ENCODE measurements at places on chromosomes 1 and 21. TPM values are rescaled to one million over a fixed set of nuclear protein-coding genes. Genes with fewer than 3 reads are reported as not detected.

The IFI44 gene
- 6.8 TPM for total RNA-seq

DNA sequence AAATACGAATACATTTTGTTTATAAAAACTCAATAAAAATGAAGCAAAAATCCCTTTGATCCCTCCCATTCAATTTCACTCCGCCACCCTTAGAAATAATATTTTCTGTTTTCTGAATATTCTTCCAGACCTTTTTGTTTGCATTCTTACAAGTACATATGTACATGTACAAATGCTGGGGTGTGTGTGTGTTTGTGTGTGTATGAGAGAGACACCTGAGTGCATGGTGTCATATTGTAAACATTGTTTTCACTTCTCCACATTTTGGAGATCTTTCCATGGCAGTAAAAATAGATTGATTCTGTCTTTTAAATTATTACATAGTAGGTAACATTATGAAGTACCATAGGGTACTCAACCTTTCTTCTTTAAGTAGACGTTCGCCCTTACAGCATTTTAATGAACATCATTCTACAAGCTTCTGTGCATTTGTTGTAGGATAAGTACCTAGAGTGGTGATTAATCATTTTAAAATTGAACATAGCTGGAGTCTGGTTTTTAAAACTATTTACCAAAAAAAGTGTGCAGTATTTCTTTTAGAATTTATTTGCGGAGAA lies 1.3 kb upstream of the MPC2 start:
- no peak for DNase-seq

GRCh38 chr1:23727362-23727811 lies 15.9 kb upstream of the ELOA start:
- peak; percentile 76 for DNase-seq

DNA sequence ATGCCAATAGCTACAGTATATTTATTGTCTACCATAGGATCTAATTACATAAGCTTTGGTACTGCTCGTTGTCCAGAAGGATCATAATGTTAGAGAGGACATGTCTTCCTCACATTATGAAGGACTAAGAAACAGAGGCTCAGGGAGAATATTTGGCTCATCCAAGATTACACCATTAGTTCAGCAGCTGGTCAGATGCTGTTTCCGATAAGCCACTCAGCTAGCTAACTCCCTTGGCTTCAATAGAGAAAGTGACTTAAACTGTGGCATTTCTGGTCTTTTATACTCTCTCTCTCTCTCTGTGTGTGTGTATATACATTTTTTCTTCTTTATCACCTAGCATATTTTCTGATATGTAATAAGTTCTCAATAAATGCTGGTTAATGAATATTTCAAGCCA lies 70.4 kb downstream of the DDR2 start:
- DNase-seq, result no peak

DNA sequence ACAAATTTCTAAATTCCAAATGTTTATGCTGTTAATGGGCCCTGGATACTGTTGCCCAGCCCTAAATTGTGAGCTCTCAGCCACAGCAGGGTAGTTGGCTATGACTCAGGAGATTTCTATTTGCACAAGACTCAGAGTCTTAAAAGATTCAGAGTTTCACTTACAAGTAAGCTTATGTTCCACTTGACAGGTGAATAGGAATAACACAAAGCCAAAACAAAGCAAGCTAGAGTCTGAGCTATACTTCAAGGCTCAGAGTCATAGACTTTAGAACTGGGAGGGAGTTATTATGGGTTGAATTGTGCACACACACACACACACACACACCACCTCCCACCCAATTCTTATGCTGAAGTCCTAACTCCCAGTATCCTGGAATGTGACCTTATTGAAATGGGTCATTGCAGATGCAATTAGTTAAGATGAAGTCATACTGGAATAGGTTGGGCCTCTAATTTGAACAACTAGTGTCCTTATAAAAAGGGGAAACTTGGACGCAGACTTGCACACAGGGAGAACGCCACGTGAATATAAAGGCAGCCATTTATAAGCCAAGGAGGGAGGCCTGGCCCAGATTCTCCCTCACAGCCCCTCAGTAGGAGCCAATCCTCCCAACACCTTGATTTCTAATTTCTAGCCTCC lies 30.2 kb downstream of the PRDX6 start:
- DNase-seq, result no peak

GRCh38 chr1:239587066-239587465 lies 200.7 kb downstream of the CHRM3 start:
- DNase-seq, result no peak

DNA sequence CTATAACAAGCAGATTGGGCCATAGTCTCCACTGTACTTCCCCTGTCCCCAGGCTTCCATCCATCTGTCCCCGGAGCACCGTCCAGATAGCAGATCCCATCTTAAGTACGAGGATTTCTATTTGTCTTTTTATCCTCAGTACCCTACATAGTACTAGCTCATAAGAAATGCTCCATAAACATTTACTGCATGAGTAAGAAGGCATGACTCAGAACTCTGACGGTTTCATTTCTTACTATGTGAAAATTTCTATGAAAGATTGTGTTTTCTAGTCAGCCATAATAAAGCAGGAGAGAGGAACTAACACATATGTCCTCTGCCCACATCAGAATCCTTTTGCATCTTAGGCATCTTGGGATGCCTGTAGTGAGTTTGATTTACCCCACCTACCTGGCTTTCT lies 49.5 kb downstream of the CHD1L start:
- no peak for DNase-seq

The FAM76A gene
- total RNA-seq, result 9.5 TPM
